ENCODE measurements at places on chromosomes 5 and 9.

DNA sequence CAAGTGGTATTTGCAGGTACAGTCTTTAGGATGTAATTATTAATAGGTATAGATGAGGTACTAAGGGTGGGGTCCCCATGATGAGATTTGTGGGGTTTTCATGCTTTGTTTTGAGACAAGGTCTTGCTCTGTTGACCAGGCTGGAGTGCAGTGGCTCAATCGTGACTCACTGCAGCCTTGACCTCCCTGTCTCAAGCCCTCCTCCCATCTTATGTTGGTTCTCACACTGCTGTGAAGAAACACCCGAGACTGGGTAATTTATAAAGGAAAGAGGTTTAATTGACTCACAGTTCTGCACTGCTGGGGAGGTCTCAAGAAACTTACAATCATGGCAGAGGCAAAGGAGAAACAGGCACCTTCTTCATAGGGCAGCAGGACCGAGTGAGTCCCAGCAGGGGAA is 217.5 kb downstream of the CDK5RAP2 start:
- DNase-seq, result no peak

- no peak for DNase-seq
These were observed 47.5 kb upstream of the NRARP start for GRCh38 chr9:137349471-137350033.

- no peak for DNase-seq
These were observed 256.0 kb downstream of the GRIA1 start for GRCh38 chr5:153746440-153746839.

GRCh38 chr9:123318202-123318601 is 37.8 kb upstream of the CRB2 start:
- peak; percentile 67 for DNase-seq

GRCh38 chr9:73141282-73141681 is 10.4 kb upstream of the ANXA1 start:
- DNase-seq, result no peak

GRCh38 chr5:41418220-41419031 is 92.0 kb downstream of the PLCXD3 start:
- no peak for DNase-seq

- DNase-seq, result no peak
These were observed 218.4 kb upstream of the PIK3R1 start for GRCh38 chr5:67997148-67997547.

DNA sequence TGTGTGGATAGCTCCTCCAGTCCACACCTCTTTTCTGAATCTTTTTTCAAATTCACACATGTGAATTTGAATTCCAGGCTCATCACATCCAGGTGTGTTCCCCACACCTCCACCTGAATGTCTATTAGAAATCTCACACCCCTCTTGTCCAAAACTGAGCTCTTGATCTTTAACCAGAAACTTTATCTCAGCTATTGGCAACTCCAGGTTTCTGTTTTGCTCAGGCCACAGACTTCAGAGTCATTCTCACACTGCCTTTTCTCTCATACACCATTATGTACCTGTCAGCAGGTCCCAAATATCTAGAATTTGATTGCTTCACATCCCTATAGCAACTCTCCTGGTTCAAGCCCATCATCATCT is 11.6 kb downstream of the NIPSNAP3B start:
- no peak for DNase-seq

GRCh38 chr9:87708986-87709728 is 16.8 kb upstream of the CTSL start:
- no peak for DNase-seq

GRCh38 chr9:70539526-70539925 is 125.1 kb upstream of the KLF9 start:
- DNase-seq, result no peak

DNA sequence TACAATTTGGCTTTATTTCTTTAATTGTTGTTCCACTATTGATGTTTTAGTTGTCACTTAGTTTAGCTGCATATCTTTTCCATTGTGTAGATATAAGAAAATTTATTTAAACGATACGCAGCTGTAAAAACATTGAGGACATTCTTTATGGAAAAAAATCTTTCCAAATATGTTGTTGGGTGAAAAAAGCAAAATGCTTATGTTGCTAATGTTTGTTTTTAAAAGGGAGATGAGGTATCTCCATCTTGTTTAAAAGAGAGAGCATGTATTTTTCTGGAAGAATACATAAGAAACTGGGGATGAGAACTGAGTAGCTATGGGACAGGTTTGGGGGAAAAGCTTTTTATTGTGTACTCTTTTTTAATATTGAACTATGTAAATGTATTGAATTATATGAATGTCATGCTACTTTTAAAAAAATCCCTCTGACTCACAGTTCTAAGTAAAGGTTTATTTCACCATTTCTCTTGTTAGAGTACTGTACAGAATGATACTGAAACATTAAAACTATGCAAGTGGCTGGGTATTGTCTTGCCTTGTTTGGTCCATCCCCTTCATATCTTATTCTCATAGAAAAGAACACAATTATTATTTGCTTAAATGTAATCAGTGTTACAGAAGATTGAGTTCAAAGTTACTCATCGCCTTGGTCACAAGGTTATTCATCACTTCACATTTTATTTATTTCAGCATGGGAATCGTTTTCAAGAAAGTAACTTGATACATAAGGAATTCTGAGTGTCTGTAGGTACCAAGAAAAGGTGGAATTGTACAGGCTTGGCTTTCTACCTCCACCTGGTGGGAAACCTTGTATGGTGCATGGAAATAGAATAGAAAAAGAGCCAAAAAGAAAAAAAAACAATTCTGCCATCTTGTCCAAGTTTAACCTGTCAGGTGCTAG is 85.8 kb downstream of the RIC1 start:
- no peak for DNase-seq

DNA sequence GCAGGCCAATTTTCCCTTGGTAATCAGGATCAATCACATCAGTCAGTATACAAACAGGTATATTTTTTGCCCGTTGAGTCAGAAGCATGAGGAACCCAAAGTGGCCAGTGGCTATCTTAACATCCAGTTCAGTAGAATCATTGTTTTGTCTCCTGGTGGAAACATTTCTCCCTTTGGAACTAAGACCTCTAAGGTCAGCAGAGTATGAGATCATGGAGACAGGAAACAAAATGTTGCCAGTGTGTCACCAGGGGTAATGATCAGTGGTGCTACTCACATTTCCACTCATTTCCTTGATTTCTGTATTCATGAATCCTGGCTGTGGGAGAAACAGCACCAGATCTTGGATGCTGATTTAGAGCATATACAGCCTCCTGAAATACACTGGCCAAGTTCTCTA is 553.0 kb downstream of the CSNK1G3 start:
- no peak for DNase-seq

- DNase-seq, result no peak
These were observed 273.7 kb downstream of the DIRAS2 start for GRCh38 chr9:90368928-90369327.

DNA sequence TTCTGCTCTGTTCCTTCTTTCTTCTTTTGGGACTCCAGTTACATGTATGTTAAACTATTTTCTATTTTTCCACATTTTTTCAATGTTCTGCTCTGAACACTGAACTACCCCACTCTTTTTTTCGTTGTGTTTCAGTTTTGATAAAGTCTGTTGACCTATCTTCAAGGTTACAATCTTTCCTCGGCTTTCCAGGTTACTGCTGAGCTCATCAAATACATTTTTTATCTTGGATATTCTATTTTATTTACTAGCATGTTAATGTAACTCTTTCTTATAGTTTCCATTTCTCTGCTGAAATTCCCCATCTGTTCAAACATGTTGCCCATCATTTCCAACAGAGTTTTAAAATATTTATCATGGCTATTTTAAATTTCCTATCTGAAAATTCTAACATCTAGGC is 13.8 kb downstream of the NEUROG1 start:
- DNase-seq, result no peak

GRCh38 chr5:79962575-79963222 is 28.4 kb downstream of the MTX3 start:
- DNase-seq, result no peak

- no peak for DNase-seq
These were observed 152.2 kb upstream of the OTULINL start for GRCh38 chr5:14429101-14430050.

GRCh38 chr9:89274838-89275237 is 36.2 kb upstream of the CKS2 start:
- DNase-seq, result no peak

DNA sequence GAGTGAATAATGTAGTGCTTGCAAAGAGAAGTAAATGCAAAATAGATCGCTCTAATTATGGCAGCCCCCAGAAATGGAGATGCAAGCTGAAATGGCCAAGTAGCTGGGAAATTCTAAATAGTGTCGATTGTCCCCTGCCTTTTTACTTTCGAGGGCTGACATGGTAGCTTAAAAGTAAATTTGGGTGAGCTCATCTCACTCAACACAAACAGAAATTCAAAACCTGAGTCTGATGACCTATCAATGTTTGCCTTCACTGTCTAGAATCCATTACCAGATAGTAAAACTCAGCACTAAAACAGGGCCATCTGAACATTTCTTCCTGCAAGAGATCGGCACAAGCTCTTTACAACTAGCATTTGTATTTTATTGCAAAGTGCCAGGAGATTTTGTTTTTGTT is 7.0 kb upstream of the LHX2 start:
- DNase-seq, result no peak

DNA sequence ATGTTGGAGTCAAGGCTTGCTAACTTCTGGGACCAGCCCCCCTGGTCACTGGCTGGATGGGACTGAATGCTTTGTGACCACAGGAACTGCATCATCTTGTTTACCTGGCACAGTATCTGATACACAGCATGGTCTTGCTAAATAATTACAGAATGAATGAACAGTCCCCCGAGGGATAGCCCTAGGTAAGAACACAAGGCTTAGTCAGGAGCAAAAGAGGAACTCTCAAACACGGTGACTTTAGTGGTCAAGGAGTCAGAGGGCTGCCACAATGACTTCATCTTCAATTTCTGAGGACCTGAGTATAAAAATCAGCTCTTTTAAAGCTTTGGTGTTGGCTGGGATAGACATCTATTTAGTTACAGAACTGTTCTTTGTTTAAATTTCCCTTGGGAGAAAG is 15.1 kb upstream of the CXCL14 start:
- DNase-seq, result no peak

DNA sequence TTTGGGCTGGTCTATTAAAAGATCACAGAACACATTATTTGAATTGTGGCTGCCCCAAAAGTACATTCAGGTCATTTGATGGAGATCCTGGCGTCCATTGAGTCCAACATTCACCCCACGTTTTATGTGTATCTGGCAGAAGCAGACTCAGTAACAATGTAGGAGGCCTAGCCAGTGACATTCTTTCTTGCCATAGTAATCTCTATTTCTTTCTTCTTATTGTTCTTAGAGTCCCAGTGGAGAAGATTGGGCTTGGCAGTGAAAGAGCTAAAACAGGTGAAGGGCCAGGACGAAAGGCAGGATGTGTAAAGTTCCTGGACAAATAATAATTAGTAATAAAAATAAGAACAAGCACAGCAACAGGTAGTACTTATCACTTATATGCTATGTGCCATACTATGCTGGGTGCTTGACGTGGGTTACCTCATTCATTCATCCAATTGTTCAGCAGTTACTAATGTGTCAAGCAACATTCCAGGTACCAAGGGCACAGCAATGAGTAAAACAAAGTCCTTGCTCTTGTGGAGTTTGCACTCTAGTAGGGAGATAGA is 12.6 kb upstream of the ANKH start:
- no peak for DNase-seq

- DNase-seq, result no peak
These were observed 75.5 kb downstream of the LMX1B start for GRCh38 chr9:126689027-126689825.

GRCh38 chr9:104027295-104027694 is 66.8 kb upstream of the SMC2 start:
- DNase-seq, result no peak

DNA sequence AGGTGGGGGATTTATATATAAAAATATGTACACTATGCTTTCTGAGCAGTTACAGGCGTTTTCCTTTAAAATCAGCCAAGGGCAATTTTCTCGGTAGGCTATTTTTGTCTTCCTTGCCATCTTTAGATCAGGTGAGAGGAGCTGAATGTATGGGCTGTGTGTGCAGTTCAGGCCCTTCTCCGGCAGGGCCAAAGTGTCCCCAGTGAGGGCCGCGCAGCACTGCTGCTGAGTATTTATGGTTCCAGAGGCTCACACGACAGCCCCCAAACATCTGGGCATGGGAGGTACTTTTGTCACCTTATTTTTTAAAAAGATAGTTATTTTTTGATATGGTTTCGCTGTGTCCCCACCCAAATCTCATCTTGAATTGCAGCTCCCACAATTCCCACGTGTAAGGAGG is 11.5 kb downstream of the GFPT2 start:
- DNase-seq, result no peak

DNA sequence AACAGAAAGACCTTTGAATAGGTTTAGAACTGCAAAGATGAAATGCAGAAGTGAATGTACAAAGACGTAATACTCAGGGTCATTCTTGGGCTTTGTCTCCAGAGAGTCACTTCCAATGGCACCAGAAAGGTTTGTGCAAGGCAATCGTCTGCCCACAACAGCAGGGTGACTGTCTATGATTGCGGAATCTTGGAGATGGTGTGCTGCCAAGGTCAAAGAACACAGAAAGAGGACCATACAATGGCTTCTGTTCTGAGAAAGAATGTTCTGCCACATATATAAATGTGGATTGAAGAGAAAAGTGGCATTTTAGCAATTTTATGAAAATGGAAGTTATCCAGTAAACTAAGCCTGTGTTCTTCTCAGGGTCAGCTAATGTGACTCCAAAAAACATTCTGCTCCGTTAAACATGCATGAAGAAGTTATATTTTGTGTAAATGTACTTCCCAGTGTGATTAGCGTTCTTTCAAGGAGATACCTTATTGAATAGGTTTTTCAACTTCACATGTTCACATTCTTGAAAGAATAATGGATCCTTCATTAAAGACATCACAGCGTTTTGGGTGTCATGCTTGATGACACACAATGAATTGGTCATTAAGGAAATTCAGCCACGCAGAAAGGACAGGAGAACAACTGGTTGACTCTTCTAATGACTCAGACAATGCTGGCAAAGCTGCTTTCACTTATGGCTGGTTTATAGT is 73.4 kb upstream of the CDH6 start:
- no peak for DNase-seq

DNA sequence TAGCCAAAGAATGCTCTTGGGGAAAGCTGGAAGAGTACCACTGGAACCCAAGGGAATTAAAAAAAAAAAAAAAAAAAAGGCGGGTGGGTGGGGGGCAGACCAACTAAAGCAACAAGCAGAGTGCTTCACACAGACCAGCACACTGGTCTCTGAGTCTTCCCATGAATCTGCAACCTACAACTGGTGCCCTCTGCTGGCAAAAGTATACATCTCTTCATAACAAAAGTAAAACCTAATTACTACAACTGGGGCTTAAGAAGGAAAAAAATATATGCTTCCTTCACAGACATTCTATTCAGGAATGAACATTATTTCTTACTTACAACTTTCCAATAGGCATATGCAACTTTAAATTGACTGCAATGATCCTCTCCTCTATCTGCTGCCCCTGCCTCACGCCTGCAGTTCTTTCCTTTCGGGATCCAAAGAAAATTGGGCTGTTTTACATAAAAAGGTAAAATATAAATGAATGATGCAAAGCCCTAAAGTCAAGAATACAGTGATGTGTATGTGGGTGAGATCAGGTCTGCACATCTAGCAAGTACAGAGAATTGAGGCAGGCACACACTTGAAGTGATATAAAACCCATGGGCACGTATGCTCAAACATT is 7.2 kb upstream of the KLHL3 start:
- no peak for DNase-seq

Measured in GM12892 (cell line).